ENCODE measurements at places on chromosomes 1 and 21.
A peak's percentile ranks its signal among the peaks of the same experiment; 100 is the strongest.

DNA sequence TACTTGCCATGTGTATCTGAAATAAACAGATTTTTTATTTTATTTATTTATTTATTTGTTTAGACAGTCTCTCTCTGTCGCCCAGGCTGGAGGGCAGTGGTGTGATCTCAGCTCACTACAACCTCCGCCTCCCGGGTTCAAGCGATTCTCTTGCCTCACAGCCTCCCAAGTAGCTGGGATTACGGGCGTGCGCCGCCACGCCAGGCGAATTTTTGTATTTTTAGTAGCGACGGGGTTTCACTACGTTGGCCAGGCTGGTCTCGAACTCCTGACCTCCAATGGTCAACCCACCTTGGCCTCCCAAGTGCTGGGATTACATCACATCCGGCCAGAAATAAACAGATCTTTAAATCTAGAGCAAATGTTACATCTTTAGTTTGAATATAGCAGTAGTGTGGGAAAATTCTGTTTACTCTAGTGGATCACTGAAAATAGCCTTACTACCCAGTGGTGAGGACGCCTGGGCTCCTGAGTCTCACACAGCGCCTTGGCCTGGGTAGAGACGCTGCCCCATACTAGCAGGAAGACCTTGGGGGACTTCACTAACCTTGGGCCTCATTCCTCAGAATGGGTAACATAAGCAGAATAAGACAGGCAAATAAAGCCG is 709 bp downstream of the GART start:
- peak; percentile 19 for DNase-seq

DNA sequence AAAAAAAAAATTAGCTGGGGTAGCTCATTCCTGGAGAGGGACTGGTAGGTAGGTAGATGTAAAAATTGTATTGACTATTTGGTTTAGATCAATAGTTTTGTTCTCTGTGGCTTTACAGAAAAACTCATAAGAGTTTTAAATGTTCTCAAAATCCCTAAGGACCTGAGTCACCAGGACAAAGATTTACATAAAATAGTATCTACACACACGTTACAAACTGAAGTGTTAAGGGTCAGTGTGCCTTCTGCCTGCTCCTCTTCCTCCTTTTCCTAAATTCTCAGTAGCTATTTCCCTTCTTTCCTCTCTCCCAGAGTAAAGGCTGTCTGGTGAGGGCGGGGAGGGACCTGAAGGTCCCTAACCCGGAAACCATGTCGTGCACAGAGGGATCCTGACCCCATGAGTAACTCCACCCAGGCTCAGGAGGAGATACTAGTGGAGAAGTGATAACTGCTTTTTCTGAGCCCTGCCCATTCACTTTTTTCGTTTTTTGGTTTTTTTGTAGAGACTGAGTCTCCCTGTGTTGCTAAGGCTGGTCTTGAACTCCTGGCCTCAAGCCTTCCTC is 8.1 kb downstream of the PLEKHM2 start:
- no peak for DNase-seq

DNA sequence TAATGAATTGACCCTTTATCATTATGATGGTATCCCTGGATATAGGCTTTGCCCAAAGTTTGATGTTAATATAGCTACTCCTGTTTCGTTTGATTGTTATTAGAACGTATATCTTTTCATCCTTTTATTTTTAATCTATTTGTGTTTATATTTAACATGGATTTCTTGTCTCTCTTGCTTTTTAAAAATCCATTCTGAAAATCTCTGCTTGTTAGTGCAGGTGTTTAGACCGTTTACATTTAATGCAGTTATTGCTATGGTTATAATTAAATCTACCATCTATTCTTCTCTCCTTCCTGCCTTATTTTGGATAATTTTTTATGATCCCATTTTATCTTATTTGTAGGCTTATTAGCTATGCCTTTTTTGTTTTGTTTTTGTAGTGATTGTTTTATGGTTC is 12.4 kb downstream of the TSNAX start:
- no peak for DNase-seq

- DNase-seq = no peak
Measured at GRCh38 chr21:40672602-40673001, 174.4 kb downstream of the DSCAM start.

DNA sequence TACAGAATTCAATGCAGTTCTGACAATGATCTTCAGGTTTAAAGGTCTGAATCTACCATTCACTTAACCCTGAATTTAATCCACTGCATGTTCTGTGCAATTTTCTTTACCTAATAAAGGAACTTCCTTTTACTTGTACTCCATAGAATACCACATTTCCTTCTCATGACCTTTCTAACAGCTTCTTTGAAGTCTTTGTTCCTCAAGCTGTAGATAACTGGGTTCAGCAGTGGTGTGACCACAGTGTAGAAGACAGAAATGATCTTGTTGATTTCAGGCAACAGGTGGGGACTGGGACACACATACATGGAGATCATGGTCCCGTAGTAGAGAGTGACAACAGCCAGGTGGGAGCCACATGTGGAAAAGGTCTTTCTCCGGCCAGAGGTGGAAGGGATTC is 878 bp downstream of the OR11L1 start:
- DNase-seq = no peak

- DNase-seq = no peak
Measured at GRCh38 chr1:151419819-151420218, 20.4 kb downstream of the PSMB4 start.

DNA sequence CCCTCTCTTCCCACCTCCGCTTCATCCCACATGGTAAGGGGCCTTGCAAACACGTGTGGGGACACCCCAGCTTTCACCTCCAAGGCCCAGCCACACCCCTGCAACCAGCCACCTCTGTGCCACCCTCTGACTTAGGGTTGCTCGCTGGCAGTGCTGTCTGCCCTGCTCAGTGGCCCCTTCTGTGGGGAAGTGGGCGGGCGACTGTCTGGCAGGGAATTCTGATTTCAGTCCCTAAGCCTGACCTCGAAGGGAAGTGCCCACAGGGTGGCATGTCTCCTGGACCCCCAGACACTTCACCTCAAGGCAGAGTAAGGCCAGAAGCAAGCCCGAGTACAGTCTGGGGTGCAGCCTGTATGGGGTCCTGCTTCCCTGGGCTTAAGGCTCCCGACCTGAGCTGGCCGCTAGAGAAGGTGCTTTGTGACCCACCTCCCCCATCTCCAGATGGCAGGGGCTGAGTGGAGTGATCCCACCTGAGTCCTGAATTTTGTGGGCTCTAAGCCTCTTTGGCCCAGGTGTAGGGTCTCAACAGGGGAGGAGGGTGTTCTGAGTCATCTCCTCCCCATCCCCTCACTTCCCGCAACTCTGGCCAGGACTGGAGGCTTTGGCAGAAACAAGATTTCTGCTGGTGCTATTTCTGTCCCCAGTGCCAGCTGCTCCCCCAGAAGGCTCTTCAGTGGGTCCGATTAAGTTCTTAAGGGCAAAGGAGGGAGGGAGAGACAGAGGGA is 7.0 kb downstream of the RD3 start:
- no peak for DNase-seq

GRCh38 chr1:103107741-103108375 is 464 bp downstream of the COL11A1 start:
- no peak for DNase-seq

DNA sequence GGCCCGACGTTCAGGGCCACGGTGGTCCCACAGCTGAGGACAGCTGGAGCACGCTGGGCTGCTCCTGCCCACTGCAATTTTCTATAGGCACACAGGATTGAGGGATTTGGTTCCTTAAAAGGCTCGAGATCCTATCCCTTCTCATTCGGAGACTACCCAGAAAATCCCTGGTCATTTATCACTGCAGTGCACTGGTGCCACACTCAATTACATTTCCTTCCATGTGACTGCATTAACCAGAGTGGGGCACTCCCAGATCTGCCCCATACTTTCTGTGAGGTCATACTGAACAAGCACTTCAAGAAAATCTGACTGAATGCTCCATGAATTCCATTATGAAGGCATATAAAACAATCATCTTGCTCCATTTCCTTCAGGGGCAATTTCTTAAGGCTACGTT is 49.8 kb upstream of the KCNE1 start:
- DNase-seq = no peak

DNA sequence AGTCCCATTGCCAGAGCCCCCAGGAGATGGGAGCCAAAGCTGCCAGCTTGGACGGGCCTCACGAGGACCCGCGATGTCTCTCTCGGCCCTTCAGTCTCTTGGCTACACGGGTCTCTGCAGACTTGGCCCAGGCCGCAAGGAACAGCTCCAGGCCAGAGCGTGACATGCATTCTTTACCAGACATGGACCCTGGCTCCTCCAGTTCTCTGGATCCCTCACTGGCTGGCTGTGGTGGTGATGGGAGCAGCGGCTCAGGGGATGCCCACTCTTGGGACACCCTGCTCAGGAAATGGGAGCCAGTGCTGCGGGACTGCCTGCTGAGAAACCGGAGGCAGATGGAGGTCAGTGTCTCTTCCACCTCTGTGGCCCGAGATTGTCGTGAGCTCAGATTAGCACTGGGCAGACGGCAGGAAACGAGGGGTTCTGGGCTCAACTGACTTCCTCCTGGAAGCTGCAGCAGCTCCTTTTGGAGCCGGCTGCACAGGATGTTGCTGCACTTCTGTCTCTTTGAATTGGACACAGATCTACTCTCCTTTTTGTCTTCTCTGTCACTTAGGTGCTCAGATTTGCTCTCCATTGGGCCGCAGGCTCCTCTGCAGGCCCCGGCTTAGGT is 68.0 kb downstream of the DISC1 start:
- DNase-seq = no peak

DNA sequence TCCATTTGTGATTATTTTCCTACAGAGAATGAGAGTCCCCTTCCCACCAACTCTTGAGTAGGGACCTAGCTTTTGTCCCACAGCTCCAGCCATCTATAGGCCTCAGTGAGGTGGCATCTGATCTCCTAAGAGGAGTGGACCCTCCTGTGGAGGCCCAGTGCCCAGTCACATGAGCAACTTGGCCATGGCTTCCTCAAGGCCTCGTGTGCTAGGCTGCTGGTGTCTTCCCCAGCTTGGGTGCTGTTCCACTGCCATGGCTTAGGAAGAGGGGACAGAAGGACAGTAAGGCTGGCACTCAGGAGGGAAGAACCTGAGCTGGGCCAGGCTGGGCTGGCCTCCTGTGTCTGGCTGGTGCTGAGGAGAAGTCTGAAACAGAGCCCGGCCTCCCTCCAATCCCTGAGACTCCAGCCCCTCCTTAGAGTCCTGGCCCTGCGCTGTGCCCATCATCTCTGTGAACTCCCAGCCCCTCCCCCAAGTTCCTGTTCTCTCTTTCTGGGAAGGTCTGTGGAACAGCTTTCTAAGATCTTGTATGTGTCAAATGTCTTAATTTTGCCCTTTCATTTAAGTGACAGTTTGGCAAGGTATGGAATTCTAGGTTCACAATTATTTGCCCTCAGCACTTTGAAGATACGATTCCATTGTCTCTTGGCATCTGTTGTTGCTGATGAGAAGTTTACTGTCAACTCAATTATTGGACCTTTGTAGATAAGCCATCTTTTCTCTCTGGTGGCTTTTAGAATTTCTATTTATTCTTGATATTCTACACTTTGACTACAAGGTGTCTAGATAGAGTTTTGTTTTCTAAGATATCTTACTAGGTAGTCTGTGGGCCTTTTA is 7.1 kb upstream of the KCNQ4 start:
- no peak for DNase-seq

- DNase-seq = no peak
Measured at GRCh38 chr1:1603671-1604373, 3.9 kb upstream of the FNDC10 start.

DNA sequence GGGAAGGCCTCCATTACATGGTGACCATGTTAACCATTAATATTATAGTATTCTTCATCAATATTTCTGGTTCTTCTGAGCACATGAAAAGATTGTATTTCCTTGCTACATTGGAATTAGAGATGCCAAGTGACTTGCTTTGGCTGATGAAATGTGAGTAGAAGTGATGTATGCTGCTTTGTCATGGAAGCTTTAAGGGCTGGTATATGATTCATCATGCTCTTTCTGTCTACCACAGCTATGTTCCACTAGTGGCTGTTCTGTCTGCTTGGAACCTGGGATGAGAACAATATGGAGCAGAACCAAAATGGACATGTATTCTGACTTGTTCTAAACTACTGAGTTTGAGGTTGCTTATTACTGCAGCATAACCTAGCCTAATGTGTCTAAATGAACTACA is 163.3 kb downstream of the TM2D1 start:
- no peak for DNase-seq

DNA sequence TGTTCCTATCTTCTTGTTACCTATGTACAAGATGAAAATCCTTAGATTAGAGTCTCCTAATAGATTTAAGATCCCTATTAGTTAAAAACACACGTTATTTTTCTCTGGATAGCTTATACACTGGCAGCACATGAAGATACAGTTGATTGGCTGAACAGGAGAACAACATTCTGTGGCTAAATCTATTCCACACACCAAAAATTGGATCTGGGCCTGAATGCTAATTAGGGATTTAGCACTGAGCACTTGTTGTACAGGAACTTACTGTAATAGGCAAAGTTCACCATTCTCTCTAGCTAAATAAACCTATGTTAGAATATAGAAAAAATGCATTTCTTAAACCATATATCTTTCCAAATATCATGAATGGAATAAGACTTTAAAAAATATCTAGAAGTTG is 117.1 kb upstream of the PTGFR start:
- DNase-seq = no peak

- DNase-seq = no peak
Measured at GRCh38 chr21:38993561-38993960, 187.8 kb downstream of the ETS2 start.

- DNase-seq = peak; percentile 95
Measured at GRCh38 chr1:31745096-31745945, 18.8 kb downstream of the ADGRB2 start.

DNA sequence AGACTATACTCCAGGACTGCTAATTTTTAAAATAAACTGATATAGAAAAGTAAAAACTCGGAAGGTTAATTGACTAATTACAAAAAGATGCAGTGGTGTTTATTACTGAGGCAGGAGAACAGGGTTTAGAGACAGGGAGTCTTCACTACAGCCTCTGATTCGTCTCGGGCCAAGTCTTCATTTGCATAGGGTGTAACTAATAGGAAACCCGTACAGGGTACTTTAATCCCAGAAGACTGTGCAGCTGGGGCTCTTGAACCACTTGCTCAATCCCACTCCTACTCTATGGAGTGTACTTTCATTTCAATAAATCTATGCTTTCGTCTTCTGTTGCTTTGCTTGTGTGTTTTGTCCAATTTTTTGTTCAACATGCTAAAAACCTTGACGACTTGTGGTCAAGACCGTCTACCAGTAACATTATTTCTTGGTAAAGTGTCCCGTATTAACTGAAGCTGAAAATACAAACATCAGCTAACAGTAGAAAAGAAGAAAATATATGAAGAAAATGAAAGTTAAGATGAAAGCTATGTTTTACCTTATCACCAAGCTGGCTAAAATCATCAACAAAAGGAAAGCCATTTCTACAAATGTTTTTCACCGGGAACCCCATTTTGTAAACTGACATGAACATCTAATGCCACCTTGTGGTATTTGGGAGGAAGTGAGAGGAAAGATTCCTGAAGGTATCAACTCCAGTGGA is 8.0 kb downstream of the SDHB start:
- peak; percentile 74 for DNase-seq

Data from trophoblast cell (in vitro differentiated cells and primary cell).